ENCODE measurements at places on chromosomes 7 and 10.

DNA sequence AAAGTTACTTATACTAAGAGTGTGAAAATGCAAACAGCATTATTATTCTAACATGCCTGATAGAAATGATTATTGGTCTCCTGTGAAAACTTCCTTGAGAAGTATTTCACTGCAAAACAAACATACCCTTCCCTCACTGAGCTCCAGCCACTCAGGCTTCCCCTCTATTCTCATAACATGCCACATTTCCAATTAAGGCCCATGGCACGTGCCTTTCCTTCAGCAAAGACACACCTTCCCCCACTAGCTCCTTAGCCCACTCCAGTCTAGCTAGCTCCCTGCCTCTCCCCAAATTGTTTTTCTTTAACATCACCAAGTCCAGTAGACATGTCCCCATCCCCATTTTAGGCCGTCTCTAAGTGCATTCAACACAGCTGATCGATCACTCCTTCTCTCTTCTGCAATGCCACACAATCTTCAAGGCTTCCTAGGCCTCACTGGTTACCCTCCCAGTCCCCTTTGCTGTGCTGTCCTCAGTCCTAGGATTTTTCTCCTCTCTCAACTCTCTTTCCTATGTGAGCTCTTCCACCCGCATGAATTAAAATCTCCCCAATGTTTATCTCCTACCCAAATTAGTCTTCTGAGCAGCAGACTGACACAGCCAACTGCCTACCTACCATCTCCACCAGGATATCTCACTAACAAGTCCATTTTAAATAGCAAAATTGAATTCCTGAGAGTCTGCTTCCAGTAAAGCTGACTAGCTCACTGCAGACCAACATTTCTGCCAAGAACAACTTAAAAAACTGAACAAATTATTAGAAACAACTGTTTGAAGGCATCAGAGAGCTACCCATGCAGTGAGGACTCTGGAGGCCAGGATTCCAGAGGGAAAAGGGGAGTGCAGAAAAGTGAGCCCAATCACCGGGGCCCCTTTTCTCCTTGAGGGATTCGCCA lies 11.9 kb downstream of the CYTH3 start:
- no peak for DNase-seq

DNA sequence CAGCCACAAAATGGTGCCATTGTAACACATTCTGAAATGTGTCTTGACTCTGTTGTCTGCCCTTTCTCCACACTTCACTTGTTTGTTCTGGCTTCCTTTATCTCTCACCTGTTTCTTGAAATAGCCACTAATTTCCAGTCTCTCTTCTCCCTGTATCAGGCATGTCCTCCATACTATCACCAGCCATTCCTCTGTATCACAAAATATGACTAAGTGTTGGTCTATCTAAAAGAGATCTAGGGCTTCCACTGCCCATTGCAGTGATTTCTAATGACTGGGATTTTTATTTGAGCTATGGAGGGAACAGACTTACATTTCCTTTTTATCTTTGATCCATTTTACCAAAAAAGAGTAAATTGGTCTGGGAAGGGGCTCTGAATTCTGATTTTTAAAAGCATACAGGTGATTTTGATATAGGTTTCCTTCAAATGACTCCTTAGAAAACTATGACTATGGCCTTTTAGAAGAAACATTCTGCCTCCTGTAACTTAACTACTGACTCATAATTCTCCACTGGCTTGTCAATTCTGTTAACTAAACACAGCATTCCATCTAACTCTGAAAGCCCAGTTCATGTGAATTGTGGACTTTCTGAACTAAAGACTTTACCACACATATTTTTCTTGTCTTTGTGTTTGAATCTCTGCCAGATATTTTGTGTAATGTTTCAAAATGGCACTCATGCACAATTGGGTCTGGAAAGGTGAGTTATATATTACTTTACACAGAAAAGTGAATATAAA lies 1121.4 kb downstream of the XPNPEP1 start:
- DNase-seq, result no peak

- no peak for DNase-seq
Observed at GRCh38 chr7:51060536-51060935, 256.1 kb downstream of the COBL start.

- DNase-seq, result no peak
Observed at GRCh38 chr7:5217851-5218331, 27.9 kb downstream of the WIPI2 start.

All from putamen (tissue), 1 donor.